ENCODE measurements at places on chromosomes 12 and 14.

DNA sequence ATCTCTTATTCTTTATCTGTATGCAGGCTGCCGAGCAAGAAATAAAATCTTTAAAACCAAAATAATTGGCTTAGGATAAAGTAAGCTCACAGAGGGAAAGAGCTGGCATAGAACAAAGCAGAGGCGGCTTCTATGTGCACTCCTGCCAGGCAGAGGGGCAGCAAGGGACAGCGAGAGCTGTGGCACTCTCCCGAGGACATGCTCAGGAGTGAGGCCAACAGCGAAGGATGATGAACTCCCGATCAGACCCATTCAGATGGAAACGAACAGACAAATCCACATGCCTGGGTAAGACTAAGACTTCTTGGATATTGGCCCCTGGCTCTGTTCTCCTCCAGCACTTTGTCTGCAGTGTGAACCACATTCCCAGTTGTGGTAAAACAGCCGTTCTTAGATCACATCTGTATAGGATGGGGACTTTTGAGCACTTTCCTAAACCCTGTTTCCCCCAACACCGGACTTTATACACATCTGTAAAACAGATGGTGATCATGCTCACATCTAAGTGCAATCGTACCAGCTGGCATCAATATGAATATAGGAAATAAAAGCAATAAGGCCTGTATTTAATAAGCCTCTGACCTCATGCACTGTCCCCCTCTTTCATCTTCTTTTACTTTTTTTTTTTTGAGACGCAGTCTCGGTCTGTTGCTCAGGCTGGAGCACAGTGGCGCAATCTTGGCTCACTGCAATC, 134.1 kb downstream of the PPM1H start:
- DNase-seq = no peak

DNA sequence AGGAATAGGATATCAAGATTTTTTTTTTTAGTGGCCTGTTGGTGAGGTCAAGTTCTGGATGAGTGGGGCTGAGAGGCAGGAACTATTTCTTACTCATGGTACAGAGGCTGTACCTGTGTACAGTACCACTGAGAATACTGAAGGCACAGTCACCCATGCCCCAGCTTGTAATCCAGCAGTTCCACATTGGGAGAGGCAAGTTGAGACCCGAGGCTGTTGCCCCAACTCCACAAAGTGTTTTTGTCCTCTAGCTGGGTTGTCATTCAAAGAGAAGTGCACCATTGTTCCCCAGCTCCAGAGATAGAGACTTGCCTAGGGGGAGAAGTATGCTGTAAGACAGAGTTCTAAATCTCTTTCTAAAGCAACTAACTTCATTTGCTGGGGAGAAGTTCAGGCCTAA, 38.7 kb downstream of the ARID2 start:
- DNase-seq = no peak

DNA sequence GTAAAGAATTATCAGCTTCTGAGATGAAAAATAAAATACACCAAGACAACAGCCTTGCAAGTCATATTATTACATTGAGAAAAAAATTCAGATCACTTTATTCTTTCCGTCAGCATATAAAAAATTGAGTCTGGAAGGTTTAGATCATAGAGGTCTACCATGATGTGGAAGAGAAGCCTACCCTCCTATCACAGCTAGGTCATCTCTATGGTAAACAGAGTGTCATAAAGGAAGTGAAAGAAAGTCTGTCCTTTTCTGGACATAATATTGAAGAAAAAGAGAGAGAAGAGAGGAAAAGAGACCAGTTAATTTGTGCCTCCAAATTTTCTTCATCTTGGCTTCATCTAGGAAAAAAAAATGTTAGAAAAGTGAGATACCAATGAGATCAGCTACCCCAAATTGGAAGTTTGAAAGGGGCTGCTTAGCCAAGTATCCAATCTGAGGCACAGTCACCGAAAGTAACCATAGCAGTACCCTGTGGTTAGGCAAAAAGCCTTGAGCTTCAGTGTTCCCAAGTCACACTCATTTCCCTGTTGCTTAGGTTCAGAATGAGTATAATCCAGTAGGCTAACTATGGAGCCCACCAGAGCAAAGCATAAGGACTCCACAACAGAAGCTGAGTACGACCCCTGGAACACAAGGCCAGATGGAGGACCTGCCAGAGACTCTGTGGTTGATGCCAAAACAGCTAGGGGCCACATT, 38.1 kb downstream of the DUSP6 start:
- no peak for DNase-seq

GRCh38 chr12:28941248-28941647, 207.8 kb upstream of the FAR2 start:
- DNase-seq = no peak

- no peak for DNase-seq
Measured at GRCh38 chr12:27112871-27113270, 30.5 kb upstream of the C12orf71 start.

DNA sequence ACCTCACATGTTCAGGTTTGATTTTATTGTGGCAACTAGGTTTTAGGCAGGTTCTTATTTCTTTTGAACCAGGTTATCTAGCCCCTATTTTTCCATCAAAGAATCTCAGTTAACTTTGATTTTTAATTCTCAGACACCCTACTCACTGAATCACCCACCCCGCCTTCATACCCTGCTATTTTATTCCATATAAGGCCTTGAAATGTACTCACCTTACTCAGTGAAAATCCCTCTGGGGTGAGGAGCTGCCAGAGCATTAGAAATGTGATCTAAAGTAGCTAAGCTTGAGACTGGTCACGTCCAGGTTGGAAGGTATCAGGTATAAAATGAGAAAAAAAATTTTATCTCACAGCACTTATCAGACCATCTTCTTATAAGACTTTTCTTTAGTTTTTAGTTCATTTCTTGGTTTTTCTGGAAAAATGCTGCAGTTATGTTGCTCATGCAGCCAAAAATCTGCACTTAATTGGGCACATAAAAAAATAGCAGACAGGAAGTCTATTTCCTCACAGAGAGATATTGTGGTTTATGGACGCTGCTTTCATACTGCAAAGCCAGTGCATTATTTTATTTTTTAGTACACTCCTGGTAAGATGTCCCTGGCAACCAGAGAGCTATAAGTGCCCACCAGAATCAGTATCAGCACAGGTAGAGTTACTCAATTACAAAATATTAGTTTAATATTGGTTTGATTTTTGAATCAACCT, 101.5 kb upstream of the CCDC91 start:
- no peak for DNase-seq

- DNase-seq = no peak
Measured at GRCh38 chr14:81396113-81396512, 4.0 kb downstream of the STON2 start.

DNA sequence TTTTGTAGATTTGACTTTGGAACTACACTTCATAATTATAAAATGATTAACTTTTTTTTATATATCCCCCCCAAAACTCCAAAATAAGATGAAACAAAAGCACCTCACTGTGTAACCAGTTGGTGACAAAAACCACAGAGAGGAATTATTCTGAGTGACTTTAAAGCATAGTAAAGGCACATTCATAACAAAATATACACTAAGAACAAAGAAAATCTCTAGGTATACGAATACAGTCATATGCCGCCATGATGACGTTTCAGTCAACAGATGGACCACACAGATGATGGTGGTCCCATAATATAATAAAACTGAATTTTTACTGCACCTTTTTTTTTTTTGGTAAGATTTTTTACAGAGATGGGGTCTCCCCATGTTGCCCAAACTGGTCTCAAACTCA, 70.7 kb downstream of the MED13L start:
- no peak for DNase-seq

GRCh38 chr12:7555752-7556151, 52.2 kb upstream of the CD163 start:
- no peak for DNase-seq

DNA sequence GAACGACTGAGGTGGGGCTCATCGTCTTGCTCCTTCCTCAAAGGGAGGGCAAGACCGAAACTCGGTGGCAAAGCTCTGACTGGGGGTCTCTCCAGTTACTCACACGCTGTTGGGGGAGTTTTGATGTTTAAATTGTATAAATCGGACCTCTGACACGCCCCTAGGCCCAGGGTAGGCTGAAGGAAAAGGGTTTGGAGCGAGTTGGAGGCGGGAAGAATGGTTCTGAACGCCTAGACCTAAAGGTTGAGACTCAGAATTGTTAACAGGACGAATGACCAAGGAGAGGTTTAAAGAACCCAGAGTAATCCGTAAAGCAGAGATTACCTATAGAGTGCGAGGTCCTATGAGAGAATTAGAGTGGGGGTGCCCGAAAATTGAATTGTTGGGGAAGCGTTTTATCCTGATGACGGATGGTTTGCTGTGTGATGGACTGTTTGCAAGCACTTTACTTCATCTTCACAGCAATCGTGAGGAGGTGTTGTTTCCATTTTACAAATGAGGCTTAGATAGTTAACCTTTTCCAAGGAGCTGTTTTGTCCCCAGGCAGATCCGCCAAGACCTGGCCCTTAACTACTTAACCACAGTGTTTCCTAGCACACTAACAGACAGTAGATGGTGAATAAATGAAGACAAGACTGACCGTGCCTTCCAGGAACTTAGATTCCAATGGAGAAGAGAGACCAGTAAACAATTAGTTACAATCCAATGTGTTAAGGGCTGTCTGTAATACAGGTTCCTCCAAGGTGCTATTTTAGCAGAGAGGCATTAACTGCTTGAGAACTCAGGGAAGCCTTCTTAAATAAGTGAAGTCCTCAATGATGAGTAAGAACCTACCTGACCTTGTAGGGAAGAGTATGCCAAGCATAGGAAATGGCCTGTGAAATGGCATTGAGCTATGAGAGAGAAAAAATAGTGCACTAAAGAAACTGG, 929 bp upstream of the UBE2N start:
- DNase-seq = no peak

DNA sequence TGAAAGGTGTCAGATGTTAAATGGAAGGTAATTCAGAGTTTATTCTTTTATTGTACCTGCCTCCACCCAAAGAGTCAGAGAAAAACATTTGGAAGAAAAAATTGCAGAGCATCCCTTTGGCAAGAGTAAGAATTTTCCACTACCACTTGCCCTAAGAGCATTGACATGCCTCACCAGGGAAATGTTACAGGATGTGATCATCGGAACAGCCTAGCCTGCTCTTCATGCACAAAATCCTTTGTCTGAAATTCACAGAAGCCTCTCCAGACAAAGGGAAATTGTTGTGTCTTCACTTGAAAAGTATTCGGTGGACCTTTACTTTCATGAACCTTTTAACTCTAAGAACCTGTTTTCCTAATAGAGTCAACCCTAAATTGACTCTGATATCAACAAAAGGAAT, 36.9 kb downstream of the ATP2A2 start:
- no peak for DNase-seq

GRCh38 chr14:99479906-99480869, at the start of gene SETD3:
Gene SETD3, minus strand, starts transcription at chr14:99480859. Its CDS starts 15,054 bp downstream, at chr14:99465805.
- DNase-seq = no peak

GRCh38 chr14:90809530-90810312, 6.5 kb downstream of the TTC7B start:
- DNase-seq = no peak

- DNase-seq = no peak
Measured at GRCh38 chr12:97559267-97559666, 96.7 kb downstream of the RMST start.

GRCh38 chr14:105299654-105300541, 903 bp downstream of the BRF1 start:
- DNase-seq = no peak

DNA sequence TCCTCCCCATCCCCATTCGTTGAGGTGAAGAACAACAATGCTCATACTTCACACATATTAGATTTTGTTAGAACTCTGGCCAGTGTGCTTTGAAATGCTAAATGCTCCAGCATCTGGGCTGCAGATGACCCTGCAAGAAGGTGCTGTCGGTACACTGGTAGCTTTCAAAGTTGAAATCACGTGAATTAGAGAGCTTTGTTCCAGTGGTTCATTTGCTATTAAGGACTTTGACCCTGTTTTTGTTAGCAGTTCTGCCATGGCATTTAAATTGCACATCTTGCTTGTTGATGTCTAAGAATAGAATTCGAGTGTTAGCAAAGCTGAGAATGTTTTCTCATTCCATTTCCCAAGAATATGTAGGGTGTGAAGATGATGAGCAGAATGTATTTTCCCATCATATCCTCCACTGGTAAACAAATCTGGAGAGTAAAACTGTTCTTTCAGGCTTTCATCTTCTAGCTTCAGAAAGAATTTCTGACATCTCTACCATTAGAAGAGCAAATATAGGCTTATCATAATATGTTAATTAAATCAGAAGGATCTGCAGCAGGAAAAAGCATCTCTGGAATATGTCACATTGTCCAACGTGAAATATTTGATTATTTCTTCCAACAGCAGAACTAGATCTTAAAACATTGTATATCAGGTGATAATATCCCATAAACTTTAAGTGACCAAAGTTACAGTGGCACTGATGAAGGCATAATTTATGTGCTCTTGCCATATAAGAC, 98.8 kb upstream of the PDE3A start:
- DNase-seq = no peak

- DNase-seq = no peak
Measured at GRCh38 chr12:23911574-23911973, 37.9 kb downstream of the SOX5 start.

DNA sequence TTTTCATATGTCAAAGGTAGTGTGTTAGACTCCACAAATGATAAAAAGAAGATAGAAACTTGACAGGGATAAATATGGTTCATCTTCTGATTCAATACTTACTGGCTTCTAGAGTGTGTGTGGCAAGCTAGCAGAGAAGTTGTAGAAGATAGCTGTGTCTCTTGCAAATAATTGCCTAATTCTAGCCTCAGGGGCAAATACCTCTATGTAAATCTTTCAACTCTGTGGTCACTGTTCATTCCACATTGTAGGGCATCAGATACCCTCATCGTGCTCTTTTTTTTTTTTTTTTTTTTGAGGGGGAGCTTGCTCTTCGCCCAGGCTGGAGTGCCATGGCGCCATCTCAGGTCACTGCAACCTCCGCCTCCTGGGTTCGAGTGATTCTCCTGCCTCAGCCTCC, 1.7 kb downstream of the OLR1 start:
- no peak for DNase-seq

- no peak for DNase-seq
Measured at GRCh38 chr14:86196471-86196870, 666.5 kb downstream of the FLRT2 start.

DNA sequence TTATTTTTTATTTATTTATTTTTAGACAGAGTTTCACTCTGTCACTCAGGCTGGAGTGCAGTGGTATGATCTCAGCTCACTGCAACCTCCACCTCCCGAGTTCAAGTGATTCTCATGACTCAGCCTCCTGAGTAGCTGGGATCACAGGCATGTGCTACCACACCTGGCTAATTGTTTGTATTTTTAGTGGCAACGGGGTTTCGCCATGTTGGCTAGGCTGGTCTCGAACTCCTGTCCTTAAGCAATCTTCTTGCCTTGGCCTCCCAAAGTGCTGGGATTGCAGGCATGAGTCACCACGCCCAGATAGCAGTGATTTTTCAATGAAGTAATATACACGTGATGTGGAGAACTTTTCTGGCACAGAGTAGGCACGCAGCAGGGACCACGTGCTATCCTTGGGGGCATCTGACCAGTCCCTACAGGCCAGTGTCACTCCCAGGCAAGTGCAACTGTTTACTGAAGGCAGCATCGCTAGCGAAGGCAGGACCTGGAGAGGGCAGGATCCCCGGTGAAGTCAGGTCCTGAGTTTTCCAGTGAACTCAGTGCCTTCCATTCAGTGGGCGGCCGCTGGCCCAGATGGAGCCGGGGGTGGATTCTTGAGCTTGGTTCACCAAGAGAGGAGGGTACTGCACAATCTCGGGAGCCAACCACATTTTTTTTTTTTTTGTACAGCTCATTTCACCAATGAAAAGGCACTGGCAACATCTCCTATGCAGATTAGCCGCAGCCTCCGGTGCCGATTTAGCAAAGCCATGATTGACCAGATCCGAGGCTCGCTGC, 11.1 kb upstream of the CLMN start:
- no peak for DNase-seq

- DNase-seq = no peak
Measured at GRCh38 chr12:127125607-127126259, 1141.2 kb upstream of the TMEM132C start.

GRCh38 chr12:79547735-79548609, 142.8 kb downstream of the PAWR start:
- DNase-seq = peak; percentile 8

Measured in NCI-H187 (cell line).